ENCODE measurements at places on chromosomes 3 and 15.

DNA sequence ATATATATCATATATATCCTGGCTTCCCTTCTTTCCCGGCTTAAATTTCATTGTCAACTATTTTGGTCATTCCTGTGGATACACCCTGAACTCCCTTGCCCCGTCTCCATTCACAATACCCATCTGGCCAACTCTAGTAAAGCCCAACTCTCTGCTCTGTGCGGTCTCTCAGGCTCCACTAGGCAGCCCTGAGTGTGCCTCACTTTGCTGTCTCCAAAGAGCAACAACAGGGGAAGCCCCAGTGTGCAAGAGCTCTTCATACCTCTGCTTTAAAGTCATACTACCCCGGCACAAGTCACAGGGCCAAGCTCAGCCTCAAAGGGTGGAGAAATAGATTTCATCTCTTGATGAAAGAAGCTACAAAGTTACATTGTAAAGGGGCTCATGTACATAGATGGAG, 18.9 kb upstream of the FEM1B start:
- no peak for DNase-seq

DNA sequence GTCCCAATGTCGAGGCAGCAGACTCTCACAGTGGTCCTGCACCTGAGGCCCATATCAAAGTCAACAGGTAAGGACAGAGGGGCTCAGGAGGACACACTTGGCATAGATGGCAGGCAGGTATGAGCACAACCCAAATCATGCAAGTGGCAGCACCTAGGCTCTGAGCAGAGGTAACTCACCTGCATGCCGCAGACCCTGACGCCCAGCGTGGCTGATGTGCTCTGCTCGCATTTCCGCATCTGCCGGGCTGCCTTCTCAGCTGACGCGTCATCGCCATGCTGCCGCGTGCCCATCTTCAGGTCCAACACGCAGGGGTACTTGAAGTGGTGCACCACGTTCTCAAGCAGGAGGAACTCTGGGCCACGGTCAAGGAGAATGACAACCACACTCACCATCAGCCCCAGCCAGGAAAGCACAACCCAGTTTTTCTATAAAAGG, 4.2 kb upstream of the GMPPB start:
- DNase-seq: no peak

GRCh38 chr3:194137506-194138474, 1.8 kb downstream of the HES1 start:
- DNase-seq: no peak

DNA sequence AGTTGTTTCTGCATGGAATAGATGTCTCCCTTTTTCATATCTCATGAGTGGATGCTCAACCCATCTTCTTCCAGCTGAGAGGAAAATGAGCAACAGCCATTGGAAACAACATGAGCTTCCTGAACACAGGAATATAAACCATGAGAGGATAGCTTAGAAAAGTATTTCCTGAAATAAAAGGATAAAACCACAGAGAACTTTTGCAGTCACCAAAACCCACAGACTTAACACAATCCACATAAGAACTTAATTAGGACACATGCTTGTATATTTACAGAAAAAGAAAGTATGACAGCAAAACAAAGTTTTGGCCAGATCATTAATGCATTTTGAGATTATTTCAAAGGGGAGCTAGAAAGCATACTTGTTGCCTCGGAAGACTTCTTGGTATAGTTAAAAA, 180.5 kb upstream of the RASGRP1 start:
- DNase-seq: no peak
